ENCODE measurements at places on chromosomes 3 and 15.
A peak's percentile ranks its signal among the peaks of the same experiment; 100 is the strongest.

DNA sequence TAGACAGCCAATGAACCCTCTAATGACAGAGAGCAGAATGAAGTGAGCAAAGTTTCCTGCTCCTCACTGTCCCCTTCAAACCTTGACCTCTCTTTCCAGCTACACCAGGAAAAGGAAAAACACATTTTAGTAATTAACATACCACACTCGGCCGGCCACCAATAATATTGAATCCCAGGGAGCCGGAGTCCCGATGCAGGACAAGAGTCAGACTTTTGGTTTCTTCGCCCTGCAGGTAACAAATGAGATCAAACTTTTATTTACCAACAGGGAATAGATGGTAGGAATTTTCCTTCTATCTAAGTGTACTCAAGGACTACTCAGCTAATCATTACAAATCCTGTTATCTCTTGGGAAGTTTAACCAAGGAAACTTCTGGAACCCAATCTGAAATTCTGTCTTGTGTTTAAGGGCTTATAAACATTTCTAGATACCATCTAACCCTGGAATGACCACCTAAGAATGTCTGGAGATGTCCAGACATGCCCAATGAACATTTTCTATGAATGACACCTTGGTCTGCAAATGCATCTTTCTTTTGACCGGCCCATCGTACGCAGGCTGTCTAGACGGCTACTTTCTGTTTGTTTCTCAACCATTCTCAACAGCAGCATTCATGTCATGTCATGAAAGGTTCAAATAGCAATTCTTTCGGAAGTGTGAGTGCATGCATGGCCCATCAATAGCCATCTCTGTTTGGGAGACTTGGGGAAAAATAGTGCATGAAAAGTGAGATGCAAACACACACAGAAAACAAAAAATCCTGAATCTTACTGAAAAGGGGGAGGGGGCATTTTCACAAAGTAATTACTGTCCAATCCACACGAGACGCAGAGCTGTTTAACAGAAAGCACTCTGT is 16.1 kb downstream of the PDZRN3 start:
- no peak for DNase-seq

- no peak for DNase-seq
These were observed 17.9 kb downstream of the CP start for GRCh38 chr3:149203758-149204157.

- peak; percentile 91 for DNase-seq
These were observed 70.0 kb upstream of the CGNL1 start for GRCh38 chr15:57306161-57306943.

- peak; percentile 21 for DNase-seq
These were observed 481 bp downstream of the ADAMTS17 start for GRCh38 chr15:100341239-100341749.

- DNase-seq: no peak
These were observed 27.7 kb downstream of the TRAK1 start for GRCh38 chr3:42118762-42119361.

GRCh38 chr3:119600732-119601131 is 3.0 kb downstream of the PLA1A start:
- DNase-seq: peak; percentile 3

GRCh38 chr15:101528108-101528916 is 38.8 kb upstream of the PCSK6 start:
- no peak for DNase-seq

DNA sequence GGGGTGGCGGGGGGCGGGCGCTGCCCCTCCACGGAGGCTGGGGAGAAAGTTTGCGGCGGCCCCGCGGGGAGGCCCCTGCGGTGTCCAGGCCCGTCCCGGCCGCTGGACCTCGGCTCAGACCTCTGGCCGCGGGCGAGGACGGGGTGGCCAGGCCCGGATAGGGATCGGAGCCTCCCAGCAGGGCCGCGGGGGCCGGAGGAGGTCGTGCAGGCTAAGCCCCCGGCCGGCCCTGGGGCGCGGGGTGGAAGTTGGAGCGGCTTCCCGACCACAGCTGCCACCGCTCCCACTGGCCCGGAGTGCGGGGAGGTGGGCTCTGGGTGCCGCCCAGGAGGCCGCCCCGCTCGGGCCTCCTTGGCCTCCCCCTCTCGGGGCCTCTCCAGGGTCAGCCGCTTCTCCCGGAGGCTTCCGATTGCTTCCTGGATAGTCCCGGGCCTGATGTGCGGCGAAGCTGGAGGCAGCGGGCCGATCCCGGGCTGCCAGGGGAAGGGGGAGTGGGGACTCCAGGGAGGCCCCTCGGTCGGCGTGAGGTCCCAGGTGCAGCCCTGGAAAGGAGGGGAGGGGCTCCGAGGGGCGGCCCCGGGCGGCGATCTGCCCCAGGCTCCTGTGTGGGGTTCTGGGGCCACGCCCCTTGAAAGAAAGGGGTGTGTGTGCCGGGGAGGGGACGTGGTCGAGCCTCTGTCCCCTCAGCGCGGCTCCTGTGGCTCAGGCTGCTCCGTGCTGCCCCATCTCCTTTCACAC is 907 bp downstream of the PLXNA1 start:
- DNase-seq: peak; percentile 33

GRCh38 chr15:63063164-63063756 is 20.7 kb downstream of the TPM1 start:
- DNase-seq: no peak

GRCh38 chr15:101641894-101642293 is 10.3 kb downstream of the TM2D3 start:
- DNase-seq: no peak

DNA sequence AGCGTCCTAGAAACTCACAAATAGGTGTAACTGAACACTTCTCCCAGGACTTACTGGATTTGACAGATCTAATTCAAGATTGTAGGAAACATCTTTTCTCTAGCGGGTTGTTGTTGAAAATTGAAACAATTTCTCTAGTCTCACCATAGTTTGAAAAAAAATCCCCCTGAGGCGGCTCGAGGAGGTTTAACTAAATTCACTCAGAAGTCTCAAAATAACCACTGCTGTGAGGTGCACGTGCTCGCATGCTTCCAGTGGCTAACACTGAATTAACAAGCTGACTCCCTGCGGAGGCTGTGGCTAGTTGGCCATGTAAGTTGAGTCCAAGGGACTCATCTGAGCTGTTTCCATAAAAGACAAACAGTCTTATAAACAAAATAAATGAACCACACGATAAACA is 503.9 kb downstream of the OCA2 start:
- DNase-seq: no peak

DNA sequence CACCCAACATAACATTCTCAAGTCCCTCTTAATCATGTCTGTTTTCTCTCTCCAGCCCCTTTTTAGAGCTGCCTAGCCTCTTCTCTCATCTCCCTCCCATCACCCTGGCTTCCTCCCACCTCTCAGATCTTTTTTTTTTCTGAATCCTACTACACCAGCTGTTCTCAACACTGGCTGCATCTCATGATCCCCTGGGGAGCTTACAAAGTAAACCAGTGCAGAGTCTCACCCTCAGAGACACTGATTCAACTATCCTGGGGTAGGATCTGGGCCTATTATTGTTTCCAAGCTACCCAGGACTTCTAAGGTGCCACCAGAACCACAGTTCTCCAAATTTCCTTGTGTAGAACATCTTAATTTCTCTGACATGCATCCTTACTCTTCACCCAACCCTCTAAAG is 50.3 kb upstream of the ACAN start:
- DNase-seq: no peak

- DNase-seq: no peak
These were observed 77.4 kb downstream of the TGFBR2 start for GRCh38 chr3:30683769-30684168.

DNA sequence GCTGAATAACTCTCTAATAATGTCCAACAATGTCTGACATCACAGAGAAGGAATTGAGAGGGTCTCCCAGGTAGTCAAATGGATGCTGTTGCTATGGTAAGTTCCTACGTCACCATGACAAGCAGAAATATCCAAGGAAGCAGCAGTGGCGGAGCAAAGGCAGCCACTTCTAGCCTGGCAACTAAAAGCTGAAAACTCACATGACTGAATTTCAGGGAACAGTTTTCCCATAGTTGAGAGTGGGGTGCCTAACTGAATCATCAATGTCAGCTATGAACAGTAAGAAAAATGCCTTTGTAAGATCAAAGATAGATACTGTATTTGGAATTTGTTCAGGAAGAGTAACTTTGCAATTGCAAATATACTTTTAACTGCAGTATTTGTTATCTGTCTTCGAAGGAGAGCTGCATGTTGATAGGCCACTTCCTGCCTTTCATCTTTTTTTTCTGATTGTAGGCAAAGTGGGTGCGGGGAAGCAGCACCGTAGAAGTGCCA is 161.7 kb downstream of the BBX start:
- no peak for DNase-seq

DNA sequence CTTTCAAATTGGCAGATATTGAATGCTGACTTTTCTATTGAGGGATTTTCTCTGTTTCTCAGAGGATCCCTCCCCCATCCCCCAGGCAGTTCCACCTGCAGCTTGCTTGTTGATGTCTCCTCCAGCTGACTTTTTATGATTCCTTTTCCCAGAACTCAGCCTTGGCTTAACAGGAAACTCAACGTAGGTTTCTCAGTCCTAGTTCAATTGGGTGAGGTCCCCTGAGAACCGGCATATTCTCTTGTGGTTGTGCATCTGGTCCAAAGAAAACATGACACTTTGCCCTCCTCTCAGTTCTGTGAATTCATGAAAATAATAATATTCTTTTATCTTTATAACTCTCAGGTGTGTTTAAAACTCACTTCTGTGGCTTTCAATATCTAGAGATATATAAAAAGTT is 1222.1 kb downstream of the OTOL1 start:
- no peak for DNase-seq

DNA sequence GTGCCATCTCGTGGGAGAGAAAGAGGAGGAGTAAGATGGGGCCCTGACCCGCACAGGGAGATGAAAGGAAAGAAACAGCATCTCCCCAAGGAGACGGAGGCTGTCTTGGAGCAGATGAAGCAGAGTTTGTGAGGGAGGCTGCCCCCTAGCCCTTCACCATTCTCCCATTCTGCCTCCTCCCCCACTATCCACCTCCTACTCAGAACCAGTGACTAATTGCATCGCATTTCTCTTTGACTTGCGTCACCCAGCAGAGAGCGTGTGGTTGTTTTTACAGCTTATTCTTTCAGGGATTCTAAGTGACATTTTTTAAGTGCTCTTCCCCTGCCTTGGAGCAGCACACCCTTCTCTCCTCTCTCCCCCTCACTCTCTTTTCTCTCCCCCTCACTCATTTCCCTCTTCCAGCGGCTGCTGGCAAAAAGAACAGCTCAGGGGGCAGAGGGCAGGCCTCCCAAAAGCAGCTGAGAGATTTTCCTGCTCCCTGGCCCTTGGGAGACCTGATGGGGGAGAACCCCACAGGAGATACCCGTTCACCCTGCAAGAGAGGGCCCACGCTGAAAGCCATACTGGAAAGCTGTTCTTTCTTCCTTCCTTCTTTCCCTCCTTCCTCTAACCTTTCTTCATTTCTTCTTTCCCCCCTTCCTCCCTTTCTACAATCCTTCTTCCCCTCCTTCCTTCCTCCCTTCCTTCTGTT is 91.8 kb downstream of the MRPL46 start:
- no peak for DNase-seq

DNA sequence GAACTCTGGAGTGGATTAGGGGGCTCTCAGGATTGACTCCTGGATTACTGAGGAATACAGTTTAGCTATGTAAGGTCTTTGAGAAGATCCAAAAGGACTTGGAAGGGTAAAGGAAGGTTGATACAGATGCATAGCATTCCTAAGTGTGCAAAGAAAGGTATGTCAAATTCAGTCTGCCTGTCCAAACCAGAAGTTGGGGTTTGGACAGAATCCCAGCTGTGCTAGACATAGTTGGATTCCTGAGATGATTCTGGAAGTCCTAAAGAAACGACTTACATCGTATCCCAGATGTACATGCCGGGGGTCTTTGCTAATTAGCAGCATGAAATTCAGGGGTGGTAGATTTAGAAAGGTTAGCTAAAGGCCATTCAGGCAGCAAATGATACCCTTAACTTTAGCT is 97.7 kb upstream of the TSPAN3 start:
- no peak for DNase-seq

DNA sequence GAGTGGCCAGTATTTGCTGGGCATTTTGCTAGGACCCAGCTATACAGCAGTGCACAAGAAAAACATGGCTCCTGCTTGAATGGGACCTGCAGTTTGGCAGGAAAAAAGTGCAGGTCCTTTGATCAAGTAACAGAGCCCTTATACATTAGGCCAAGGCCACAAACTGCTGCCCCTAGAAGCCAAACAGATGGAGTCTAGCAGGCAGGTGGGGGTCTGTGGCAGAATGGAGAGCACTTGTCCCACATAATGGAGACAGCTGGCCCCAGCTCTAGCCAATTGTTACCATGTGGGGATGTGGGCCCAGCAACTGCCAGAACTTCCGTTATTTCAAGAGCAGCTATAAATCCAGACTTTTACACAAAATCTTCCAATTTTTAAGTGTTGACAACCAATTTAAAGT is 79.3 kb downstream of the SHQ1 start:
- no peak for DNase-seq

DNA sequence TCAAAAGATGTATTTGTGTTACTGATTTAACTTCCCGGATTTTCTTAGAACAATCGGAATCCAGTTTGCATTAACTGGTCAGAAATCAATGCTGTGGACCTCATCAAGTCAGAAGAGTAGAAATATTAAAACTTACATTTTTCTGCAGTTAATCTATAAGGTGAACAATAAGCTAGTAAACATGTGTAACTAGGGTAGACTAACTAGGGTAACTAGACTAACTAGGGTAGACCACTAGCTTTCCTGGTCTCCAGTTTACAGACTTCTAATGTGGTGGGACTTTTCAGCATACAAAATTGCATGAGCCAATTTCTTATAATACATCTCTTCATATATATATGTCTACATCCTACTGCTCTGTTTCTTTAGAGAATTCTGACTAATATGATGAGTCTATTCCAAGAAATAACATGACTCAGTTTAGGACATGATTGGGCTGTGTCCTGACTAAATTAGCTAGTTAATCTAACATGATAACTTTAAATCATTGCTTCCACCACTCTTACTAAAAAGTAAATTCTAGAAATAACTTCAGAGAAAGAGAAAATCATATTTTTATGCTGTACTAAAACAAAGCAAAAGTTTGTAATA is 5.3 kb downstream of the PLSCR2 start:
- no peak for DNase-seq

GRCh38 chr15:42716626-42717025 is 20.3 kb downstream of the CDAN1 start:
- no peak for DNase-seq

- DNase-seq: no peak
These were observed 1.8 kb downstream of the GORASP1 start for GRCh38 chr3:39105687-39106063.

DNA sequence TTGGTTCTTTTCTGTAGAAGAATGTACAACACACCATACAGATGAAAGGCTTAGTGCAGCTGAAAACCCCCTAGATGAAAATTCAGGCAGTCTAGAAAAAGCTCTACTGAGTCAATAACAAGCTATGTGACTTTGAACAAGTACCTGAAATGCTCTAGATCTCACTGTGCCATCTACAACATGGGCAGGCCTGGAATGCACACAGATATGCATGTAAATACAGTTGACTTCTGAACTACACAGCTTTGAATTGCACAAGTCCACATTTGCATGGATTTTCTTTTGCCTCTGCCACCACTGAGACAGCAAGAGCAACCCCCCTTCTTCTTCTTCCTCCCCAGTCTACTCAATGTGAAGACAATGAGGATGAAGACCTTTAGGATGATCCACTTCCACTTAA is 98.4 kb downstream of the CNTN3 start:
- DNase-seq: no peak

Measured in stimulated activated CD4-positive, alpha-beta T cell treated with anti-CD3 and anti-CD28 coated beads, Interleukin-4, amount 100 ng/mL, for 4 hours (primary cell).